Inflammatory macrophage treated with lipopolysaccharide for 4 hours (primary cell): ENCODE measurements at places on chromosomes 5 and 9.

DNA sequence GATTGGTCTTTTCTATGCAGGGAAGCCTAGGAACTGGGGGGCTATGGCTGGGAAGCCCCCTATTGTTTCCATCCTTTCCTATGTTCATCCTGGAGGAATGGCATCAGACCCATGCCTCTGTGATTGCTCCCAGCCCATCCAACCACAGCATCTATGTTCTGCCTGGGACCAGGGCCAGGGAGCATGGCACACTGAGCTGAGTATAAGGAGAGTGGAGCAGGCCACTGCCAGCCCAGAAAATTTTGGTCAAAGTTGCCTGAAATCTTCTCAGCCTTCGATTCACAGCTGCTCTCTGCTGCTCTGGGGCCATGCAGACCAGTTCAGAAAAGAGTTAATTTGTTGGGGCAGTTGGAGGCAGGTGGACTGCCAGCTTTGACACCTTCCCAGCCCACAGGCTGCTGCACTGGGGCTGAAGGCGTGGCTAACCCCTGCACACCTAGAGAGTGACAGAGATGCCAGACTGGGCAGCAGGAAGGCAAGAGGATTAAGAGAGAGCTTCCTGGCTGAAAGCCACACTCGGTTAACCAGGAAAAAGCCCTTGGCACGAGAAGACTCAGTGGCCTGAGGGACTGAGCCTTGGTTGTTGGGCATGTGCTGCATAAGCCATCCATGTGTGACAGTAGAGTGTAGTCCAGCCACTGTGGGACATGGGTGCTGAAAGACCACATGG is 12.1 kb downstream of the TGFBI start:
- DNase-seq = no peak

DNA sequence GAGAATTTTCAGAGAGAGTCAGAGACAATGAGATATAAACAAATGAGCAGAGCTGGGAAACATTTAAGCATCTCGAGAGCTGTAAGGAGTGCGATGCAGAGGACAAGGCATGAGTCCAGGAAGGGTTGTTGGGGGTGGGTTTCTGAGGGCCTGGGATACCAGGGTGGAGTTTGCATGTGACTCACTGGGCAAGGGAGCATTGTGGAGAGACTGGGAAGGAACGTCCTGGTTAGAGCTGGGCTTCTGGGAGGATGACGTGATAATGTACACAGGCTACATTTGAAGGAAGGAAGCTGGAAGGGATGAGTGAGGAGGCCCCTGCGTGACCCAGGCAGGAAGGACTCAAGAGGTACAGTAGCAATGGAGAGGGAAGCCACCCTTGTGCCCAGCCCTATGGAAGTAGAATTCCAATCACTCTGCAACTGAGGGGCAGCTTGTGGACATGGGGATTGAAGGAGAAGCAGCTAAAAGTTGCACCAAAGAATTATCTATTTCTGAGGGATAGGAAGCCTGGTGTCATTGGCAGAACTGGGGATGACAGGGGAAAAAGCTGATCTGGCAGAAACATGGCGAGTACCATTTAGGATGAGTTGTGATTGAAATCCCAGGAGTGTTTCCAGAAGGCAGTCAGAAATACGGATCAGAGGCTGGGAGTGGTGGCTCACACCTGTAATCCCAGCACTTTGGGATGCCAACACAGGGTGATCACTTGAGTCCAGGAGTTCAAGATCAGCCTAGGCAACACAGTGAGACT is 59.3 kb upstream of the AFAP1L1 start:
- DNase-seq = no peak

GRCh38 chr9:128026255-128026772 is 40.8 kb downstream of the NAIF1 start:
- no peak for DNase-seq

DNA sequence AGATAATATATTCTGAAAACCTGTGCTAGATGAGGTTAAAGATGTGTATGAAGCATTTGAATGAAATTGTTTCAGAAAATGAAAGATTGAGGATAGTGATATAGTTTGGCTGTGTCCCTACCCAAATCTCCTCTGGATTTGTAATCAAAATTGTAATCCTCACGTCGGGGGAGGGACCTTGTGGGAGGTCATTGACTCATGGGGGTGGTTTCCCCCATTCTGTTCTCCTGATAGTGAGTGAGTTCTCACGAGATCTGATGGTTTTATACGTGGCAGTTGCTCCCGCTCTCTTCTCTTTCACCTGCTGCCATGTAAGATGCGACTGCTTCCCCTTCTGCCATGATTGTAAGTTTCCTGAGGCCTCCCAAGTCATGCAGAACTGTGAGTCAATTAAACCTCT is 2.0 kb upstream of the TEX48 start:
- no peak for DNase-seq

GRCh38 chr5:159456261-159456660 is 126.0 kb upstream of the IL12B start:
- DNase-seq = no peak

DNA sequence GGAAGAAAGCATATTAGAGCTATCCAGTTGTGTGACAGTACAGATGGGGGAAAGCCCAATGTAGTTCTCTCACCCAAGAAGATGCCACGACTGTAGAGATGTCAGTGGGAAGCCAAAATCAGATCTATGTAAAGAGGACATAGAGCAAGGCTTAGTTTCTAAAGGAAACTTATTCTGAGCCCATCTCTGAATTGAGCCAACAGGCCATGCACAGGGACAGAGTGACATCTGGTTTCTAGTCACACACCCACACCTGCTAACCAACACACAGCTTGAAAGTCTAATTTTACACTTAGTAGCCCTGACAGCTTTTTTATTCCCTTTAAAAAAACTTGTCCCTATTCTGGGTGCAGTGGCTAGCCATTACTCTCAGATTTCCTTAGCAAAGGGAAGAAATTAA is 22.3 kb downstream of the PRELID2 start:
- no peak for DNase-seq
